ENCODE measurements at places on chromosomes 1 and 21.

DNA sequence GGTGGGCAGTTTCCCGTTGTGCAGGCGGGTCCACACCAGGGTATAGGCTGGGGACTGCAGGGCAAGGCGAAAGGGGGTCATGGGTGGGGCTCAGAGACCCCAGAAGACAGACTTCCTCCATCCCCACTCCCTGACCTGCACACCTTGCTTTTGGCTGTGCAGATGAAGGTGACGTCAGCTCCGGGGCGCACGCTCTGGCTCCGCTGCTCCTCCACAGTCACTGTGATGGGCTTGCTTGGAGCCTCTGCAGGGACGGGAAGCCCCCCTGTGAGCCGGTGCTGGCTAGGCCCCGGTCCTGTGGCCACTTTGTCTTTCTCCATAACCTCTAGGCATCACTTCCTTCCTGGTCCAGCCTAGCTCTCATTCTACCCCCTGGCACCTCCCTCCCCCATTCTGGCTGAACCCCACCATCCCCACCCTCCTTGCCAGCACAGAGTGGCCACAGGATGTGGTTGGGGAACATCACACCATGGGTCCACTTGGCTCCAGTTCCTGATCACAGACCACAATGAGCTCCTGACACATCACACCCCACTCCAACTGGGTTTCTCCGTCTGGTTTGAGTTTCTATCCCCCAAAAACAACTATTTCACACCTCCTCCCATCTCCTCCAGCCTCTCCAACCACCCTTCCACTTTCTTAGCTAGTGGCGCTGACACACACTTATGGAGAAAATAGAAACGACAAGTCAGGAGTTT is 45.2 kb downstream of the LDLRAD2 start:
- DNase-seq: no peak

- no peak for DNase-seq
Observed at GRCh38 chr1:55310505-55310971, 95.4 kb upstream of the USP24 start.

DNA sequence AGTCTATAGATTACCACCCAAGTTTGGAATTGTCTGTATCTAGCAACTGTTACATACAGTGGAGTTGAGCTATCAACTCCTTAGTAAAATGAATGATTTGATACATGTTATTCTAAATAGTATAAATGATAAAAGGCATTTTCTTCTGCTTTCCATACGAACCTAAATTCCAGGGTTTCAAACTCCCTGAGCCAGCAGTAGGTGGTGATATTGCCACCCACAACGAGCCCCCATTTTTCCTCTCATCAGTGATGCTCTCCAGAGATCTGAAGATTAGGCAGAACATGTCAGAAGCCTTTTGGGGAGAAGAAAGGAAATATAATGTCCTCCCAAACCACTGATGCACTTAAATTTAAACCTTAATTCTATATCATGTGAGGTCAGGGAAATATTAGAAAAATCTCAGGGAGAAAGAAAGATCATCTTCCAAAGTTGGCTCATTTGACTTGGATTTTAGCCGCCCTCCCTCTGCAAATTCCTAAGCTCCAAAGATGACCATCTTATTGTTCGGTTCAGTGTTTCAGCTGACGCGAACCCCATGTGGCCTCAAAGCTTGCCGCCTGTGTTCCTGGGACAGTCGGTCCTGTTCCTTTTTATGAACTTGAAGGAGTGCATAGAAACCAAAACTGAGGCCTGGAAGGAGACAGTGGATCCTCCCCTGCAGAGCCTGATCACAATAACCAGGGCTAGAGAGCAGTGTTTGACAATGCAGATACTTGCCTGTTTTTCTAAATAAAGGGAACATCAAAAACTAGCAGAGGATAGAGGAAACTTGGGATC is 2.3 kb downstream of the EVA1C start:
- no peak for DNase-seq

- no peak for DNase-seq
Observed at GRCh38 chr1:117857418-117857817, 72.0 kb downstream of the GDAP2 start.

DNA sequence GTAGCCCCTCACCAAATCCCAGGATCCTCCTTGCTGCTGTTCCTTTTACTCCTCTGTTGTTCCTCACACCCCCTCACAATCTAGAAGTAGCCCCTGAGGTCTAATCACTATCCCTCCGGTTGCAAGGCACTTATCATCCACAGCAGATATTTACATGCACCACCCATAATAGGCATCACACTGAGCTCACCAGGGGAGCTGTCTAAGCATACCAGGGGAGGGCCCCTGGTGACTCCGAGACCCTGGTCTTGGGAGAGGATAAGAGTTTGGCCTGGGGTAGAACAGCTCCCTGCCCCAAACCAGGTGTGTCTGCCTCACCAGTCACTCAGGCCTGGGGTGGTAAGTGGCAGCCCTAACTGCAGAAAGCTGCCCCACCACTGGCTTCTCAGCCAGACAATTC is 37.3 kb upstream of the ZC3H12A start:
- DNase-seq: no peak

DNA sequence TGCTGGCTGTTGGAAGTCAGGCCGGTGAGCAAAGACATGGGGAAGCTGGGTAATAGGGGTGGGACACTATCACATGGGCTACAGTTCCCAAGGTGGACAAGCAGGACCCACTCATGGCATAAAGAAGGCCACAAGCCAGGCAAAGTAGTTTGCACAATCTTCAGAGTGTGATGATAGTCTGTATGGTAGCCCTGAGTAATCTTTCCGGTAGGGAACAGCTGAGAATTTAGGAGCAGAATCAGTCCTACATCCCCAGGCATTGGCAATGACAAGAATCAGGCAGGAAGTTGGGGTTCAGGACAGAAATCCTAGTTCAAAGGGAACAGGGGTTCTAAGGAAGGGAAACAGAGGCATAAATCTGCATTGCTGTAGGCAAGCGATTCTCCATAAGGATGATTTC is 23.9 kb upstream of the SPATA6 start:
- DNase-seq: no peak

DNA sequence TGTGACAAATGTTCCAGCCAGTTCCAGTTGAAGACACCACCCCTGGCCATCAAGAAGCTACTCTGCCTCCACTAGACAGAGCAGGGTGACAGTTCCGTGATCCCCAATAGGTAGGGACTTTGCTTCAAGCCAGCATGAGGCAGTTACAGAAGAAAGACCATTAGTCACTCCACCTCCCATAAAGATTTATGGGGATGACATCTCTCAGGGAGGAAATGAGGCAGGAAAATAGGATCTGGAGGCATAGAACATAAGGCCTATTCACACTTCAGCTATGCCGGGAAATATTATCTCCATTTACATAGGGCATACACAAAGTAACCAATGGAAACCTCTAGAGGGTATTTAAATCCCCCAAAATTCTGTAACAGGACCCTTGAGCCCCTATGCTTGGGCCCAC is 3.5 kb upstream of the GBP7 start:
- DNase-seq: no peak

DNA sequence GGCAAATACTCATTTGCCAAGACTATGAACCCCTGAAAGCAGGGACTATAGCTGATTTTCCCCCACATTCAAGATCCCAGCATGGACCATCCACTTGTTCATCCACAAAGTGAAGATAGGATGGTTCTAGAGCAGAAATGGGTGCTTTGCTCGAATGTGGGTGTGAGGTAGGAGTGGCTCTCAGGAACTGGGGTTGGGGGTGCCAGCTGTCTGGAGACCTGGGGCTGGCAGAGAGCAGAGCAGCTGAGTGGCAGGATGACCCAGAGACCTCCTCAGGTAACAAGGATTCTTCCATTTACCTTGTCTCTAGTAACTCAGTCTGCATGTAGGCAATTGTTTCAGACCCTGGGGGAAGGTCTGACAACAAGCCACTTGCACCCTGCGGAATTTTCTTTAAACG is 6.0 kb downstream of the S100A9 start:
- no peak for DNase-seq

GRCh38 chr1:66231681-66232463 is 302.1 kb upstream of the SGIP1 start:
- no peak for DNase-seq

DNA sequence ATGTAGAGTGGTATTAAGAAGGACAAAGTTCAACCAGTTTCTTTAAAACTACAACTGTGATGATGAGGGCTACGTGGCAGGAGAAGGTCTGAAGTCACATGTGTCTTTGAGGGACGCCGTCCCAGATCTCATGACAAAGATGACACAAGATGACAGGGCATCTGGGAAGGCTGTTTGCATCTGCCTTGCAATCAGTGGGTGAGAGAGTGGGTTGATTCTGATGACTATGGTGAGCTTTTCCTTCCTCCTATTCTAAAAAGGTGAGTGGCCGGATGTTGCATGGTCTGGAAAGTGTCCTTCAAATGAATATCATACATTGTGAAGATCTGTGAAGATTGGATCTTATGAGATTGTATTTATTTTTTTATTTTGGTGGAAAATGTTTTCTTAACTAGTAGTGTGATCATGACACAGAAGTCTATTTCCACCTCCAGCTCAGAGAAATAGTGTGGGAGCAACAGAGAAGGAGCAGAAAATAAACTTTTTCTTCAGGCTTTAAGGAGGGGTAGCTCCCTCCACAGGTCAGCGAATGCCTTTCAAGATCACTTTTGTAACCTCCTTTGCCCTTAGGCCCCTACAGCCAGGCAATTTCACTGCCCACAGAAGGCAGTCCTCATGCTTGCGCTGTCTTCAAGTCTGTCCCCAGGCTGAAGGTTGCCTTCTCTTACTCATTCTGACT is 76.0 kb upstream of the ATF3 start:
- no peak for DNase-seq

DNA sequence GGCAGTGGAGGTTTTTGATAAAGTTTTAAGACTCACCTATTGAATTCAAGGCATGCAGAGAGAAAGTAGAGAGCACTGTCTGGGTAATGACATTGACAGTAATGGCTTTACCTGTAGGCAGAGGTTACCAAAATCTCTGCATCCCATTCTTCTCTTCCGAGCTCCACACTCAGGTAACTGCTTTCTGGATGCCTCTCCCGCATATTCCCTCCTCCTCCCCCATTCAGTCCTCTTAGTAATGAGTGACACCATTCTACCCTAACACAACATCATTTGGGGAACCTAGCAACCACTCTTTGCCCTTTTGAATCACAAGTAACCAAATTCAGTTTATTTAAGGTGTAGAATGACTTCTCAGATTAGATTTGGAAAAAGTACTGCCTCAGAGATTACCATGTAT is 56.5 kb downstream of the DYRK1A start:
- no peak for DNase-seq

DNA sequence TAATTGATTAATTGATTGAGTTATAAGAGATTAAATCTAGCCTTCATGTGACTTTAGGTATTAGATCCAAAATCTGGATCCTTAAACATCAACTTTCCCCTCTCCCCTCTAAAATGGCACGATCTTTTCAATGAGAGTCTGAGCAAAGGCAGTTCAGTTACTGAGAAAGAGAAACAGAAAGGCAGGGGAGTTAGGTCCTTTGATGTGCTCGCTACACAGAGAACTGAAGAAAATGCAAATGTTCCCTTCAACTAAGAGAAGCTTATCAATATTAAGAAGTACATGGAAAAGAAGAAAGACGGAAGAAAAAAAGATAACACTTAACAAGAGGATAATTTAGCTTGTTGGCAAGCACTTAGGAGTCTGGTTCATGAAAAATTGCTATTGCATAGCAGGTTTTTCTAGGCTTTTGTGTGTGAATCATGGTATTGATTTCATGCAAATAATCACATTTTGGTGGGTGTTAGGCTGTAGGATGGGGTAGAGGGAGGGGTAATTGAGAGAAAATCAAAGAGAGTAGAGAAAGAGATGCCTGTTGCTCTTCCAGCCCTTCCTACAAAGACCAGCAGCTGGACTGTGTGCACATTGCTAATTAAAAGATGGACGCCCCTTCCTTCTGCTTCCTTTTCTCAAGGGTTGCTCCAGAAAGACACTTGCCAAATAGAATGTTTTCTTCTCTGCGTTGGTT is 307.6 kb upstream of the PLXNA2 start:
- DNase-seq: no peak

Data from stimulated activated CD8-positive, alpha-beta memory T cell treated with anti-CD3 and anti-CD28 coated beads, Interleukin-15, amount 100 ng/mL, for 1 hour (primary cell).